ENCODE measurements at places on chromosomes 3 and 15. TPM values are rescaled to one million over a fixed set of nuclear protein-coding genes. Genes with fewer than 3 reads are reported as not detected.

Gene CCDC39
- 4.7 TPM for polyA plus RNA-seq

DNA sequence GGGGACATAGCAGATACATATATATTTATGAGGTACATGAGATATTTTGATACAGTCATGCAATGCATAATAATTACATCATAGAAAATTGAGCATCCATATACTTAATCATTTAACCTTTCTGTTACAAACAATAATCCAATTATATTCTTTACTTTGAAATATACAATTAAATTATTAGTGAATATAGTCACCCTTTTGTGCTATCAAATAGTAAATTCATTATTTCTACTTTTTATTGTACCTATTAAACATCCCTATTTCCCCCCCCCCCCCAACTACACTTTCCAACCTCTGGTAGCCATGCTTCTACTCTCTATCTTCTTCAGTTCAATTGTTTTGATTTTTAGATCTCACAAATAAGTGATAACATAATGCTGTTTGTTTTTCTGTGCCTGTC, 719.1 kb downstream of the ZBBX start:
- no peak for DNase-seq

Gene GLDN
- 0.25 TPM for polyA plus RNA-seq

Gene ENTPD3
- polyA plus RNA-seq, result 2.1 TPM

Gene AADACL2
- not detected for polyA plus RNA-seq

- no peak for DNase-seq
These were observed 50.0 kb upstream of the CDIN1 start for GRCh38 chr15:36529296-36530011.

- no peak for DNase-seq
These were observed 531.2 kb upstream of the SEMA6D start for GRCh38 chr15:47186075-47186474.

GRCh38 chr15:50542887-50543210, 3.6 kb downstream of the USP50 start:
- DNase-seq, result no peak

Gene C3orf49
- 0.48 TPM for polyA plus RNA-seq

DNA sequence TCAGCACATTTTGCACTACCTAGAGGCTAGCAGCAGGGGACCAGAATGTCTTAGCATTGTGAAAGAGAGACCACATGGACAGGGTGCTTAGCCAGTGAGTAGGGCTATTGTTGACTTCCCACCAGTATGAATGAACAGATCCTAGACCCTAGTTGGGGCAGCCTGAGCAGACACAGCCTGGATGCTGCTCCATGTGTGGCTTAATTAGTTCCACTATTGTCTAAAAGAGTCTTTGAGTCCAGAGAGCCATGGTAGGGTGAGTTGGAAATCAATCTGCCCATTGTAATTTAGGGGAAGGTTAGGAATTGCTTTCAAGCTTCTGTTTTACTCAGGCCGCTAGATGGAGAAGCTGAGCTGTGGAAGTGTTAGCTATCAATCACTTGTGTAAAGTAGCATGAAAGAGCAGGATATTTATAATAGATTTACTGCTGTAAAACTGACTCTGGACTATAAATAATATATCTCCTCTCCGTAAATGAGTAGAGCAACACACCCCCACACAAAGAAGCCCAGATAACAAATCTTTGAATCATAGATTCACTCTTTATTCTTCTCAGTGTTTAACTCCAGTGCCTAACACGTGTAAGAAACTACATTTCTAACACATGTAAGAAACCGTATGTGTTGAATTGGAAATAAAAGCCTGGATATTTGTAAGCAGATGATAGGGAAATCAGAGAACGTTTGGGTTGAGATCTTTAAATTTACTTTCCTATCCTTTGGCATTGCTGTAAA, 4.1 kb upstream of the GCSAM start:
- peak; percentile 46 for DNase-seq

Gene ULK4
- 5.5 TPM for polyA plus RNA-seq

GRCh38 chr15:69758810-69759790, 306.5 kb downstream of the RPLP1 start:
- DNase-seq, result no peak

Gene RAB8B
- 29.8 TPM for polyA plus RNA-seq

- DNase-seq, result no peak
These were observed 8.1 kb upstream of the PCSK6 start for GRCh38 chr15:101497484-101498034.

DNA sequence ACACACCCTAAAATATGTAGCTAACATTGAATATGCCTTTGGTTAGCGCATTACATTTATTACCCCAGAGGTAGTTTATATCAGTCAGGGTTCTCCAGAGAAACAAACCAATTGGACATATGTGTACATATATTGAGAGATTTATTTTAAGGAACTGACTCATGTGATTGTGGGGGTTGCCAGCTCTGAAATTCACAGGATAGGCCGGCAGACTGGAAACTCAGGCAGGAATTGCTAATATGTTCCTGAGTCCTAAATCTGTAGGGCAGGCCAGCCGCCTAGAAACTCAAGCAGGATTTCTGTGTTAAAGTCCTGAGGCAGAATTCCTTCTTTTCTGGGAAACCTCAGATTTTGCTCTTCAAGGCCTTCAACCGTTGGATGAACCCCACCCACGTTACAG, 189.7 kb downstream of the CDIN1 start:
- DNase-seq, result no peak

- no peak for DNase-seq
These were observed 435.8 kb upstream of the EPHA3 start for GRCh38 chr3:88671573-88671972.
